Activated CD8-positive, alpha-beta T cell treated with anti-CD3 and anti-CD28 coated beads, Interleukin-2, amount 10 ng/mL, durations not matched to agents 7 days and 5 days (primary cell): ENCODE measurements at places on chromosomes 6 and 20.

GRCh38 chr6:117557951-117558350, 44.4 kb downstream of the GOPC start:
- no peak for DNase-seq

DNA sequence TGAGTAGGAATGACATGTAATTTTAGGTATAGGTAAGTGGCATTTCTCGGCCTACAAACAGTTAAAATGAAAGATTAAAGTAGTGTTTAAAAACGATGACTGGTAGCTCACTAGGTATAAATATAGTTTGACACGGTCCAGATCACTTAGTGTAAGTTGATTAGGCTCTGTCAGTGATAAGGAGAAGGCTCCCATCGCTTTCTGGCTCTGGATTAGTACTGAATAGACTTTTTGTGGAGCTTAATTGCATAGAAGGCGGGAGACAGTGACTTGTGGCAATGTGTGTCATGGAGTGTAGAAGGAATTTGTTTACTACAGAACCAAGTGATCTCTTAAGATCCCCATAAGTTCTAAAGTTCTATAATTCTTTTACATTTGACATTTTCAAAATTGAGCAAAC, 6.7 kb downstream of the PYGB start:
- no peak for DNase-seq

- no peak for DNase-seq
Measured at GRCh38 chr6:16824845-16825685, 63.8 kb upstream of the ATXN1 start.

DNA sequence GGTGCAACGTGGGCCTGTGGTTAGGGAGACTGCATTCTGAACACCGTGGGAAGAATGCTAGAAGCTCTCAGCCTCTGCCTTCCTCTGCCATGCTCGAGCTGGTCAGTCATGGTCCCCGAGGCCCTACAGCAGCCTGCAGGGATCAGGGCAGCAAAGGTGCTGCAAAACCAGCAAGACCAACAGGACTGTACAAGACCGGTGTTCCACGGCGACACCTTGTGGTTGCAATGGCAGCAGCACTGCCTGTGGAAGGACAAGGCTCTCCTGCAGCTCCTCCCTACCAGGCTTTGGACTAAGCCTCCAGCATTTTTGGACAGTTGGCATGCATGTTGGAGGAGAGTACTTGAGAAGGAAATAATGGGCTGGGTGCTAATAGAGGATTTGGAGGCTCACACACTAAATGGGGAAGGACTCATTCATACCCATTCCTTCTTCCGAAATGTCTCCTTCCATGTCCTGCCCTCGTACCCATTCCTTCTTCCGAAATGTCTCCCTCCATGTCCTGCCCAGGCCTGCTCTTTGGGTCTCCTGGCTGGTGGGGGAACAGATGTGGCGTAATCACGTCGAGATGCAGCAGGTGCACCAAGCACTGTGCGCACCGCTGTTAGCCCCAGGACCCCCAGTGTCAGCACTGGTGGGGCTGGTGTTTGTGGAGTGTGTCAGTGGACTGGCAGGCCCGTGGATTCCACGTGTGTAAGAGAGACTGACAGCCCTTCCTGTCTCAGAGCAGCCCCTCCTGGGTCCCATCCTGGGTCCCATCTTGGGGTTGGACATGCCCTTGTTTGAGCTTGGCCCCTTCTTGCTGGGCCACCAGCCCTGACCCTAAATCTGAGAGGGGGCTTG, 18.6 kb upstream of the MYT1 start:
- peak; percentile 28 for DNase-seq

GRCh38 chr6:118100717-118101116, 193.7 kb downstream of the SLC35F1 start:
- DNase-seq, result no peak

- no peak for DNase-seq
Measured at GRCh38 chr6:8780653-8781052, 345.3 kb upstream of the SLC35B3 start.

DNA sequence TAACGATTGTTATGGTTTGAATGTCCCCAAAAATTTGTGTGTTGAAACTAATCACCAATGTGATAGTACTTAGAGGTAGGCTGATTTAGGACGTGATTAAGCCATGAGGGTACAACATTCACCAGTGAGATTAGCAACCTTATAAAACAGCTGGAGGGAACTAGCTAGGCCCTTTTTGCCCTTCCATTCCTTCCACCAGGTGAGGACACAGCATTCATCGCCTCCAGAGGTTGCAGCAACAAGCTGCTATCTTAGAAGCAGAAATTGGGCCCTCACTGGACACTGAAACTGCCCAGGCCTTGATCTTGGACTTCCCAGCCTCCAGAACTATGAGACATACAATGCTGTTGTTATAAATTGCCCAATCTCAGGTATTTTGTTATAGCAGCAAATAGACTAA, 340.7 kb upstream of the JARID2 start:
- DNase-seq, result no peak

DNA sequence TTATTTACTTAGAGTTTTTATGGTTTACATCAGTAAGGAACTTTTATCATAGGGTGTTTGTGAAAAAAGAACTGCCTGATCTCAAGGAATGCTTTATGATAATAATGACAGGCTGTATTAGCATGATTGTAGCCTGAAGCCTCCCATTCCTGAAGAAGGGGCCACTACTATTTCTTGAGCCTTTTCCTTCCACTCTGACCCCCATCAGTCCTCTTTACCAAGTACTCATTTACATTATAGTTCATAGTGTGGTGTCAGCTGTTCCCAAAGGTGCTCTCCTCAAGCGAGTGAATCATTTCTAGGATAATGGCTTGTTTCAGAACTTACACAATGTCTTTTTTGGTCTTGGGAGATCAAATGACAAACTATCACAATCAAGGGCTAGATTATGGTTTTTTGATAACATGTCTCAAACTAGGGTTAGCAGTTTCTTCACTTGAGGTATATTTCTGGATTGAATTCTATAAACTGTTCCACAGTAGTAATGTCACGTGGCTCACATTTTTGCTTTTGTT, 283.6 kb downstream of the CDKAL1 start:
- no peak for DNase-seq

GRCh38 chr6:157131250-157131649, 192.1 kb downstream of the TMEM242 start:
- no peak for DNase-seq

DNA sequence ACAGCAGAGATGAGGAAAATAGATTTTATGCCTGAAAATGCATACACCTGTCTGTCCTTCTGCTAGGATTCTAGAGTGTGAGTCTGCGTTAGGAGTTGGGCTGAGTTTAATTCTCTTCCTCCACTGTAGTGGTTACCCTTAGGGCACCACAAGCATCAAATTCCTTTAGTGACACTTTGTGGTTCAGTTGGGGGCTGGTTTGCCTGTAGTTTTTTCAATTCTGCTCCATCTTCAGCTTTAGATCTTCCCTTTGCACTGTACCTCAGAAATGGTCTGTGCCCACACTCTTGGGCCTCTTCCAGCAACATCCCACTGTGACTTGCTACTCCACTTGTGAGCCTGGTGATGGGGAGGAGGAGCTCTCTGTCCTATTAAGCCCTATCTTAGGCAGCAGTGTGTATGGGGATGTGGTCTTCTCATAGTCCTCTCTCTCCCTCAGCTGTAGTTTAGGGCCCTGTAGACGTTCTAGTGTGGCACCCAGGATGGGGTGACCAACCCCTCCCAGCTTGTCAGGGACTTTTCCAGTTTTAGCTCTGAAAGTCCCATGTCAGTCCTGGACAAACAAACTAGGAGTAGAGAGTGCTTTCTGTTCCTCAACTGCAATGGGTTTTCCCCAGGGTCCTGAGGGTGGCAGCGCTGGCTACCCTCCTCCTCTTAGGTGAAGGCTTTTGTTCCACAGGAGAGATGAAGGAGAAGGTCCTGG, 19.7 kb upstream of the OGFRL1 start:
- DNase-seq, result no peak

DNA sequence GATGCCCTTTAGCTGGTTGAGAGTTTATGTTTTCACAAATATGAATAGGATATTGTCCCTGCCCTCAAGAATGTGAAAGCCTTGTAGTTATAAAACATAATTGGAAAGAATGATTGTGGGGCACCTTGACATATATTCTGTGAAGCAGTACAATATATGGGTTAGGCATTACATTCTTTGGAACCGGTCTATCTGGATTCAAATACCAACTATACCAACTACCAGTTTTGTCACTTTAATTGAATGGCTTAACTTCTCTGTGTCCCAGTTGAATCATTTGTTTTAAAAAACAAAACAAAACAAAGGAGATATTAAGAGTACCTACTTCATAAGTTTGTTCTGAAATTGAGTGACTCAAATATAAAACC, 146.5 kb downstream of the TBC1D32 start:
- no peak for DNase-seq

- no peak for DNase-seq
Measured at GRCh38 chr20:59190466-59190865, 26.8 kb downstream of the ZNF831 start.

- no peak for DNase-seq
Measured at GRCh38 chr20:43855803-43856202, 58.8 kb upstream of the TOX2 start.

GRCh38 chr6:139277587-139277986, 14.2 kb downstream of the TXLNB start:
- no peak for DNase-seq

GRCh38 chr6:73131706-73132105, 93.6 kb downstream of the KHDC1L start:
- no peak for DNase-seq

DNA sequence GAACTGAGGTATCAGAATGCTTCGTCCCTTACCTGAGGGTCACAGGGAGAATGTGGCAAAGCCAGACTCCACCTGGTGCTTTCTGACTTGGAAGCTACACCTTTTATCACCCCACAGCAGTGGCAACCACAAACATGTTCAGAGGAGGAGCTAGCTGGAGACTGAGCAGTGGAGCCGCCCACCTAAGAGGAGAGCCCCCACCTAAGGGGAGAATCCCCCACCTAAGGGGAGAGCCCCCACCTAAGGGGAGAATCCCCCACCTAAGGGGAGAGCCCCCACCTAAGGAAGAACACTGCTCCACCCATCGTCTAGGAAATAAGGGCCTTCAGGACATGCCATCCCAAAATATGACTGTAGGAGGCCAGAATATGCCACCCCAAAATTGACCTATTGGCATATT, 4.0 kb downstream of the SLC52A3 start:
- DNase-seq, result no peak

- DNase-seq, result no peak
Measured at GRCh38 chr6:46128476-46128875, 1.3 kb upstream of the ENPP4 start.

DNA sequence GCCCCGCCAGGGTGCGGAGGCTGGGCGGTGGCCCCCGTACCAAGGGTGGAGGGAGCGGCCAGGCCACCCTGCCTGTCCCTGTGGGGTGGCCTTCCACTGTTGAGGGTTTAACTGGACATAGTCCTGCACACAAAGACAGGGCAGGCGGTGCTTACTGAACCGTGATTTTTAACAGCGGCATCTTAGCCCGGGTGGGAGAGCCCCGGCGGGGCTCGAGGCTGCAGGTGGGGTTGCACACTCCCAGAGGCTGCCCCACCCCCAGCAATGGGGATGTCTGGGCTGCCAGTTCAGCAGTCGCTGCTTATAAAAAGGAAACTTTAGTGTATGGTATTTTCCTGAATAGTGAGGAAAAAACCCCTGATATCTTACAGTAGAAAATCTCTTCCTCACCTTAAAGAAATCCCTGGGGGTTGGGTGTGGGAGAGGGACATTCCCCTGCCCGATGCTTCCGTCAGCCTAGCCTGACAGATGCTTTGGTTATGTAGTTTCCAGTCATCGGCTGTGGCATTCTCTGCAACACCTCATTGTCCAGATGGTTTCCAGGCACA, 79.4 kb downstream of the IRF4 start:
- DNase-seq, result peak; percentile 13

- DNase-seq, result no peak
Measured at GRCh38 chr20:20820785-20821483, 108.5 kb upstream of the RALGAPA2 start.

GRCh38 chr20:32397567-32398084, 39.5 kb downstream of the ASXL1 start:
- DNase-seq, result no peak

- no peak for DNase-seq
Measured at GRCh38 chr6:75266716-75267291, 17.8 kb downstream of the TMEM30A start.

- DNase-seq, result no peak
Measured at GRCh38 chr6:169908403-169908933, 157.0 kb downstream of the ERMARD start.

DNA sequence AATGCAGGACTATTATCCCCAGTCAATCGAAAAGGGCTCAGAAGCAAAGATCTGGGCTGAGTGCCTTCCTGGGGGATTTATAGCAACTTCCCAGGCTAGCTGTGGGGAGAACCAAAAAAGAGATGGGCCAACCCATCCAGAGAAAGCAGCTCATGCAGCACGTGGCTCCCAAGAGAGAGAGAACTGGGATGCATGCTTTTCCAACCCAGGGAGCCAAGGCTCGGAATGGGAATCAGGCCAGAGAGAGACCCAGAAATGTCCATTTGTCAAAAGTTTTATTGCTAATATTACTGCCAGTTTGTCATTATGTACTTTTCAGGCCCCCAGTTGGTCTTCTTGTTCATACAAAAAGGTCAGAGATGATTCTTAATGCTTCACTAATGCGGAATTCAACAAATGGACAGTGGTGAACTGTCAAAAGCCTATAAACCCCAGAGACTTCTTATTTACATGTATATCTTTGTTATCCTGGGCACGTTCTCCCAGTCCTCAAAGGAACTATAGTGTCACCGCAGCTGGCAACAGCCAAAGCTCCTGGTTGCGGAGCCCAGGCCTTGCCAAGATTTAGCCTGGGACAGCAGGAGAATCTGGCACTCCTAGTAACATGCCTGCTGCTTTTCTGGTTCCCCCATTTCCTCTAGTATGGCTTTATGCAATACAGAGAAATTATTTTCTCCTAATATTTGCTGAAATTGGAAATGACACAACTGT, 139.1 kb upstream of the POU3F2 start:
- DNase-seq, result no peak

DNA sequence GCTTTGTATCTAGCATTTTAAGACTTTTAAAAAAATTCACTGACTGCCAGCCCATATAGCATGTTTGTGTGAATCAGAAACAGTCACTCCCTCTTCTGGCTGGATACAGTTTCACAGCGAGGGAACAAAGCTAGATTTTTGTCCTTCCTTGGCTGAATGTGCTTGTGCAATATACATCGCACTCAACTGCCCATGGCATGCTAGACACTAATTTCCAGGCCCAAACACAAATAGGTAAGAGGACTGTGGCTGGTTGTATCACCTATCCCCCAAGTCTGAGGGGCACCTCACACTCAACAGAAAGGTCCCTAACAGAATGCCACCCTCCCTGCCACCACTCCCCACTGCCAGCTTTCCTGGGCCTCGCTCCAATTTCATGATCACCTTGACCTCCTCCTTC, 16.2 kb upstream of the BLCAP start:
- DNase-seq, result no peak

- no peak for DNase-seq
Measured at GRCh38 chr20:42941629-42942028, 248.1 kb downstream of the PTPRT start.

GRCh38 chr6:31814677-31815024, 432 bp downstream of the HSPA1L start:
- peak; percentile 86 for DNase-seq

GRCh38 chr6:35745509-35745908, 8.7 kb downstream of the ARMC12 start:
- no peak for DNase-seq
